ENCODE measurements at places on chromosomes 1 and 21. TPM values are rescaled to one million over a fixed set of nuclear protein-coding genes. Genes with fewer than 3 reads are reported as not detected.

GSTM5 gene
- 4.2 TPM for total RNA-seq

PLCH2 gene
- total RNA-seq = 8.7 TPM

ADAMTS5 gene
- 10.6 TPM for total RNA-seq

GRIK3 gene
- total RNA-seq = 0.38 TPM

ZBTB8B gene
- 0.03 TPM for total RNA-seq

GRCh38 chr1:89608319-89608983, 24.5 kb upstream of the LRRC8C start:
- peaks cover 5% of the 10 kb centered on the region for H3K4me1 ChIP-seq
- no peak overlapping the region for H3K4me3 ChIP-seq
- no peaks in the 10 kb centered on the region for H3K27me3 ChIP-seq
- no peak for DNase-seq

DNA sequence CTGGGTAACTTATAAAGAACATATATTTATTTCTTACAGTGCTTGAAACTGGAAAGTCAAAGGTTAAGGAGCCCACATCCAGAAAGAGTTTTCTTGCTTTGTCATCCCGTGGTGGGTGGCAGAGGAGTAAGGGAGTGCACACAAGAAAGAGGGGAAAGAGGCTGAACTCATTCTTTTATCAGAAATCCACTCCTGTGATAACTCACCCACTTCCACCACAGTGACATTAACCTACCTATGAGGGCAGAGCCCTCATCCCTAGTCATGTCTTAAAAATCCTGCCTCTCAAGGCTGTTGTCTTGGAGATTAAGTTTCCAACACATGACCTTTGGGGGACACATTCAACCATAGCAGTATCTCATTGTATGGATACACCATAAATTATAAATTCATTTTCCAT, 32.5 kb upstream of the RGS4 start:
- no peak overlapping the region for H3K27ac ChIP-seq
- H3K36me3 ChIP-seq = no peaks in the 10 kb centered on the region
- H3K4me3 ChIP-seq = no peak overlapping the region

GRCh38 chr1:216612291-216612690, 110.9 kb downstream of the ESRRG start:
- no peak overlapping the region for H3K27ac ChIP-seq
- no peaks in the 10 kb centered on the region for H3K36me3 ChIP-seq
- H3K4me3 ChIP-seq = no peak overlapping the region
- DNase-seq = no peak
- no peaks in the 10 kb centered on the region for H3K27me3 ChIP-seq
- H3K4me1 ChIP-seq = no peaks in the 10 kb centered on the region

DNA sequence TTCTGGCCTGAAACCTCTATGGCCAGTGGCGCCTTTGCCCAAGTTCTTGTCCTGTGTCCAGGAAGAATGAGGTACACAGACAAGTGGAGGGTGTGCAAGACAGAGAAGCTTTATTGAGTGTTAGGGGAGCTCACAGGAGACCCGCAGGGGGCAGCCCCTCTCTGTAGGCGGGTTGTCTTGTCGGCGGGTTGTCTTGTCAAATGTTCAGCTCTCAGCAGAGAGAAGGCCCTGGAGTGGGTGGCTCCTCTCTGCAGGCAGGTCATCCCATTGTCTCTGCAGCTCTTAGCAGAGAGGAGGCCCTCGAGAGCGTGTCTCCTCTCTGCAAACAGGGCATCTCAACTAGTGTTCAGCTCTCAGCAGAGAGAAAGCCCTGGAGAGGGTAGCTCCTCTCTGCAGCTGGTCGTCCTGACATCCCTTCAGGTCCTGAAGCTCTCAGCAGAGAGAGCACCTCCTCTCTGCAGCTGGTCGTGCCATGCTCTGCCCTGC, 11.0 kb downstream of the COL6A2 start:
- peaks cover 2% of the 10 kb centered on the region for H3K36me3 ChIP-seq
- no peak overlapping the region for H3K4me3 ChIP-seq
- no peaks in the 10 kb centered on the region for H3K4me1 ChIP-seq
- no peaks in the 10 kb centered on the region for H3K27me3 ChIP-seq
- DNase-seq = no peak
- no peak overlapping the region for H3K27ac ChIP-seq

DNA sequence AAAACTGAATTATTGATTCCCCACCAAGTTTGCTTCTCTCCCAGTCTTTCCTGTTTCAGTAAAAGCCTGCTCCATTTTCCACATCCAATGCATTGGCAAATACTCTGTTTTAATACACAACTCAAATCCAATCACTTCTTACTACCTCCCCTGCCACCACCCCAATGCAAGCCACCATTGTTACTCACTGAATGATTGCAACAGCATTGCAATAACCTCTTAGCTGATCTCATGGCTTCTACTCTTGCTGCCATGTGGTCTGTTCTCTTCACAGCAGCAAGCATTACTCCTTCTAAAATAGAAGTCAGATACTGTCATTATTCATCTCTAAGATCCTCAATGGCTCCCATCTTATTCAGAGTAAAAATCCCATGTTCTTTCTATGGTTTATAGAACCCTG, 123.4 kb downstream of the ATP6V1G3 start:
- no peak overlapping the region for H3K4me3 ChIP-seq
- H3K27ac ChIP-seq = no peak overlapping the region
- DNase-seq = no peak
- H3K4me1 ChIP-seq = no peaks in the 10 kb centered on the region

DNA sequence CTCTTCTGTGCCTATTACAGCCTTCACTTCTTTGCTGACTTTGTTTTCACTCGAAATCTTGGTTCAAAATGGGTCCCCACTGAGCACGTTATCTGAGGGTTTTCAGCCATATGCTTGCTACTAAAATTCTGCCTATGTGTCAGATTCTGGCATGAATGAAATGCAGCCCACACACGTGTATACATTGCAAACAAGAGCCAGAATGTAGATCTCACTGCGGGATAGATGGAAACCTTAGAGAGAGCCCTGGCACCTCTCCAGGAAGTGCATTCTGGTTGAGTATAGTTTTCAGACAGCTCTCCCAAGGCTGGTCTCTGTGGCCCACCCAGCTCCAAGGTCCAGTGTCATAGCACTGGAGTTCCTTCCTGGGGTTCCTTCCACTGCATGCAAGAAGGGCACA, 234.7 kb upstream of the GJB5 start:
- no peaks in the 10 kb centered on the region for H3K36me3 ChIP-seq
- H3K4me3 ChIP-seq = no peak overlapping the region
- DNase-seq = peak; percentile 11
- H3K4me1 ChIP-seq = no peaks in the 10 kb centered on the region

GRCh38 chr21:42780617-42781016, 98.7 kb downstream of the WDR4 start:
- no peaks in the 10 kb centered on the region for H3K4me1 ChIP-seq
- H3K36me3 ChIP-seq = peaks cover 2% of the 10 kb centered on the region
- no peak overlapping the region for H3K4me3 ChIP-seq
- H3K27ac ChIP-seq = no peak overlapping the region
- no peaks in the 10 kb centered on the region for H3K27me3 ChIP-seq

DNA sequence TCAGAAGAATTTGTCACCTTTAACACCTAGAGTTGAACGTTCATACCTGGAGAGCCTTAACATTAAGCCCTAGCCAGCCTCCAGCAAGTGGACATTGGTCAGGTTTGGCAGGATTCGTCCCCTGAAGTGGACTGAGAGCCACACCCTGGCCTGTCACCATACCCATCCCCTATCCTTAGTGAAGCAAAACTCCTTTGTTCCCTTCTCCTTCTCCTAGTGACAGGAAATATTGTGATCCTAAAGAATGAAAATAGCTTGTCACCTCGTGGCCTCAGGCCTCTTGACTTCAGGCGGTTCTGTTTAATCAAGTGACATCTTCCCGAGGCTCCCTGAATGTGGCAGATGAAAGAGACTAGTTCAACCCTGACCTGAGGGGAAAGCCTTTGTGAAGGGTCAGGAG, 52.3 kb downstream of the UBE4B start:
- no peak overlapping the region for H3K27ac ChIP-seq
- no peak overlapping the region for H3K4me3 ChIP-seq
- no peak for DNase-seq
- H3K36me3 ChIP-seq = no peaks in the 10 kb centered on the region
- H3K27me3 ChIP-seq = no peaks in the 10 kb centered on the region

DNA sequence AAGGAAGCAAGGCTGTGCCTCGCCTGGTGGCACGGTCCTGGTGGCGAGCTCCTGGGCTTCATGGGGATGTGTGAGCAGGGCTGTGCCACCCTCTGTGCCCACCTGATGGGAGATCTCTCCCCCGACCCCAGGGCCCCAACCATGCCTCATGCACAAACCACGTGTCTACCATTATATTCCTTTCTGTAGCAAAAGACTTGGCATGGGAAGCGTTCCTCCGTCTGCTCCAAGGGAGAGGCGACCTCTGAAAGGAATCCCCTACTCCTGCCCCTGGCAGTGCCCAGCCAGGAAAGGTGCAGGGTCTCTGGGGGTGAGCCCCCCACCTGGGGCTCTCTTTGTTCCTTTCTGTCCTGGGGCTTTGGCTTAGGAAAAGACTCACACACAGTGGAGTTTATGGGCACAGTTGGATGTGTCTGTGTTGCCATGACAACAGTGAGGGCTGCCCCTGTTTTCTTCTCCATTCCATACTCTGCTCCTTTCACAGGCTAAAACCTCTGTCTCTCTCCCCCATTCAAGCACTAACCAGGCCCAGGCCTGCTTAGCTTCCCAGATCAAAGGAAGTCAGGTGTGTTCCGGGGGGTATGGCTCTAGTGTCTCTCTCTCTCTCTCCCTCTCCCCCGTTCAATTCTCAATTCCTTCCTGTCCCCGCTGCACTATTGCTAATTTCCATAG, 21.4 kb upstream of the LRRN2 start:
- no peak overlapping the region for H3K27ac ChIP-seq
- no peaks in the 10 kb centered on the region for H3K27me3 ChIP-seq
- H3K4me1 ChIP-seq = no peaks in the 10 kb centered on the region

DNA sequence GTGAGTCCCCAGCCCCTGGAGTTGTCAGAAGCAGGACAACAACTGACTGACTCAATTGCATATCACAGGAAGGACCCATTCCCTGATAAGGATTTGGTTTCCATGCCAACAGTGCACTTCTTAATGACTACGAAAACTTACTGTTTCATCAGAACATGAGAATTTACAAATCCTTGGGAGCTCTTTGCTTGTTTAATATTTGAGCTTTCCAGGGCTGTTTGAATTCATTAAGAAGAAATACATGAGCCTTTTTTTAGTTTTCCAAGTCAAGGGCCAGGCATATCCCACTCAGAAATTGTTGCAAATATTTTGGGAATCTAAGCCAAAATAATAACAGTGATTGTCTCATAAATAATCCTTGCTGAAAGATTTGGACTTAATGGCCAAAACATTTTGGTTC, 27.2 kb upstream of the COL24A1 start:
- no peaks in the 10 kb centered on the region for H3K36me3 ChIP-seq
- no peak overlapping the region for H3K27ac ChIP-seq
- H3K27me3 ChIP-seq = no peaks in the 10 kb centered on the region

DNA sequence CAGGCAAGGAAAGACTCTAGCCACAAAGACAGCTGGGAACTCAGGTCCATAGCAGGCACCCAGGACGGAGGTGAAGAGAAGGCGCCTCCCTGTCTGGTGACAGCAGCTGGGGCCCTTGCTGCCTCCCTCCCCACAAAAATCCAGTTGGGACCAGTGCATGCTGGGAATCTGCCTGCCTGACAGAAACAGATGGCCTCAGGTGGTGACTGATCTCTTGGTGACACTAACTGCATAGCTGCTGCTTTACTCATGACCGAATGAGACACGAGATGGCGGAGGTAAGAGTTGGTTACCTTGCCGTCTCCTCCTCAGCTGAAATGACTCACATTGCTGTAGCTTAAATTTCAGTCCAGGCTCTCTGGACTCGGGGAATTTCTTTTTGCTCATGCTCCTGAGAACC, 130.3 kb downstream of the FGGY start:
- no peaks in the 10 kb centered on the region for H3K36me3 ChIP-seq
- no peaks in the 10 kb centered on the region for H3K27me3 ChIP-seq
- no peak overlapping the region for H3K27ac ChIP-seq
- no peak for DNase-seq
- no peak overlapping the region for H3K4me3 ChIP-seq

DNA sequence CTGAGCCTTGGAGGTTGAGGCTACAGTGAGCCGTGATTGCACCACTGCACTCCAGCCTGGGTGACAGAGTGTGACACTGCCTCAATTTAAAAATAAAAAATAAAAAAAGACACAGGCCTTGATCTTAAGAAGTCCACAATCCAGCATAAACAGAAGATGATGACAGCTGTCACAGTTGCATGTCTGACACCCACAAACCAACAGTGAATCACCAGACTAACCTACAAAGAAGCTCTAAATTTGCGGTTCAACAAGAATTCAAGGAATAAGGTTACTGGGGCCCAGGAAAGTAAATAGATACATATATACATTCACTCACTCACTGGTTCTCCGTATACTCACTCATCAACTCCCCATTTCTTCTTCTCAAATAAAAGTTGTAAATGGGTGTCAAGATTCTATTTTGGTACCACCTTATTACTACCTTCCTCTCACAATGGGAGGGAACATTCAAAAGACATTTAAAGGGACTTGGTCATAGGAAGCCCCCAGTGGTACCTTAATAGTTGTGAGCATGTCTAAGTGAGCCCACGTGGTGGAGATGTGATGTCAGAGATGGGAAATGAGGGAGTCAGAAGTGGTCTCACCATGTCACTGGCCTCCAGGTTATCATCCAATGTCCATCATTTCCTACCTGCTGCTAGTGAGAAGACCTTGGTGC, 66.9 kb upstream of the PRDX6 start:
- no peaks in the 10 kb centered on the region for H3K36me3 ChIP-seq
- no peaks in the 10 kb centered on the region for H3K4me1 ChIP-seq
- no peak overlapping the region for H3K4me3 ChIP-seq

DNA sequence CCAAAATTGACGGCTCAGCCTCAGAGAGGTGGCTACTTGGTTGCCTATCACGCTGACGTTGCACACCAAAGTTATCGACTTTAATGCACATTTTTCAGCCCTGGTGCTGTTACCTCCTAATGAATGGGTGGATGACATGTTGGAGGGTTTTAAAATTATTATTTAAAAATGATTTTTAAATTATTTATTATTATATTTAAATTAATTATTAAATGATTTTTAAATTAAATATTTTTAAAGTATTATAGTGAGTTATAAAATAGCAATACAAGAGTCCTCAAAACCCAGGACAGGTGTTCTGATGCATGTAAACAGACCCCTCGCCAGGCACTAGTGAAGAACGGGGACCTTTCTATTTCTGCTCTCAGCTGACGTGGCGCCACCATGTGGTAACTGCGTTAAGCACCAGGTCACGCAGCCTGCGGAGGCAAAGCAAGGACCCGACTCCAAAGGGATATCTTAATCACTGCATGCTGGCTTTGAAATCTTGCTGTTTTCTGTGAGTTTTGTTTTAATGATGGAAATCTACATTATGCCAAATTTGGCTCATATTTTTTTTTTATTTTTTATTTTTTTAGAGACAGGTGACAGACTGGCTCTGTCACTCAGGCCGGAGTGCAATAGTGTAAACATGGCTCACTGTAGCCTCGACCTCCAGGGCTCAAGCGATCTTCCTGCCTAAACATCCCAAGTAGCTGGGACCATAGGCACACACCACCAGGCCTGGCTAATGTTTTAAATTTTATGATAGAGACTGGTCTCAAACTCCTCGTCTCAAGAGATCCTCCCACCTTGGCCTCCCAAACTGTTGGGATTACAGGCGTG, 22.6 kb downstream of the CASP9 start:
- DNase-seq = peak; percentile 68
- no peak overlapping the region for H3K4me3 ChIP-seq
- H3K27ac ChIP-seq = no peak overlapping the region
- peaks cover 20% of the 10 kb centered on the region for H3K36me3 ChIP-seq
- H3K27me3 ChIP-seq = no peaks in the 10 kb centered on the region
